ENCODE measurements at places on chromosomes 1 and 21.

DNA sequence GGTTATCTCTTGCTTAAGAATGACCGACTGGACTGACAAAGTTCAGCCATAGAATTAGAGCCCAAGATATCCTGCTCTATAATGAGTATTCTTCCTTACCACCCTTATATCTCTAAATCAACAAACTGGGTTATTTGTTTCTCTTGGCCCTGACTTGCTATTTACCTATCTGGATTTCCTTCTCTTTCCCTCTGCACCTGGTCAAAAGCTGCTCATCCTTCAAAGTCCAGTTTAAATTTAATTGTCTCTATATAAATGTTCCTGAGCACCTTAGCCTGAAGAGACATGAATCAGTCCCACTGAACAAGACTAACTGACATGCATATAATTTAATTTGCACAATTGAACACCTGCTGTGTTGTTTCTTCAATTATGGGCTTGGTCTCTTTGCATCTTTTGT lies 127.1 kb upstream of the KCNJ15 start:
- DNase-seq: no peak

DNA sequence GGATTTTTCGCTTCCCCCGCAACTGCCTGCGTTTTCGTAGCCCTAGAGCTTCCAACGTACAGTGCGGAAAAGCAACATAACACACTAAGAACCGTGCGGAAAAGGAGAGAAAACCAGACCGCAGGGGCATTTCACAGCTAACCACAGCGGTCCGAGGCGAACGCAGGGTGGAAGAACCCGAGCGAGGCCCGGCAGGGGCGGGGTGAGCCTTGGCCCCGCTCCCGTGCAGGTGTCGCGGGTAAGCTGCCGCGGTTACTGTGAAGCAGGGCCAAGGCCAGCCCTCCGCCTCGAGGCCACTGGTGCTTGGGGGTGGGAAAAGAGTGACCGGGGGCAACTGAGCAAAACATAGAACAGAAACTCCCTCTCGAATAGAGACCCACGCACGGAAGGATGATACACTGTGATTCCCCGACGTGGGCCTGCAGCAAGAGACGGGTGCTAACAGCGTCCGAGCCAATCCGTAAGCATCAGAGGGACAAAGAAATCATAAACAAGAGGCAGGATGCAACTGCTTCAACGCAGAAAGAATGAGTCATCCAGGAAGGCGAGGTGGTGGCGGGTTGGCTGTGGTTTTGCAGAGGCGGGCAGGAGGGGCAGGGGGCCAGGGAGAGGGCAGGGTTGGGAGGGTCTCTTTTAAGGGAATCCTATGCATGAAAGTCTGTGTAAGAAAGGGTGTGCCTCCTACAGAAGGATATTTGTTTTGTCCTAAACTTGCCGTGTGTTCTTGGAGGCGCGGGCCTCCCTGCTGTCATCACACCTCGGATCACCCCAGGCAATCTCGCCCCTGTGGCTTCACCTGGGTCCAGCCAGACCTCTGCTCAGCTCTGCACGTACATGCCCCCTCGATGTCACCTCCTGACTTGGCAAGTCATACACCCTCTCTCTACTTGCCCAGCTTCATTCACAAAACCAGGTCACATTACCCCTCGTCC lies 7.3 kb downstream of the GNG4 start:
- DNase-seq: peak; percentile 32

- DNase-seq: no peak
Measured at GRCh38 chr1:61523893-61524605, 200.9 kb downstream of the TM2D1 start.

DNA sequence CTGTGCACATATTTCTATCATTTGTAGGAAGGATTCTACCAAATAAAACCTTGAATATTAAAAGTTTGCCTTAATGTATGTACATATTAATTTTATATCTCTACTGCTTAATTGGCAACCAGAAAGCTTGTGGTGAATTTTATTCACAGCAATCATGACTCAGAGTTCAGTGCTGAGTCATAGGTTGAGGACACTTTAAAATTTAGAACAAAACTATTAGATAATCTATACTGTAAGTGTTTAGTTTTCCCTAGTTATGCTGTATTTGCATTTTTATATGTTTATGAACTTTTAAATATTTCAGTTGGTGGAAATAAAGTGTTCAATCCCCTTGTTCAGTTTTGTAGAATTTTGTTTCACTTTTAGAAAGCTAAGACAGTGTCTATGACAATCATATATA lies 841.5 kb downstream of the KCNT2 start:
- DNase-seq: no peak

- DNase-seq: no peak
Measured at GRCh38 chr1:7378346-7379130, 392.6 kb upstream of the VAMP3 start.

GRCh38 chr1:64136752-64137411 lies 66.5 kb upstream of the UBE2U start:
- peak; percentile 46 for DNase-seq

GRCh38 chr1:232486454-232487207 lies 143.3 kb downstream of the SIPA1L2 start:
- DNase-seq: no peak

GRCh38 chr1:154760469-154760933 lies 109.6 kb downstream of the KCNN3 start:
- DNase-seq: peak; percentile 82

- no peak for DNase-seq
Measured at GRCh38 chr1:70990469-70991253, 57.0 kb downstream of the PTGER3 start.

GRCh38 chr1:163744301-163744887 lies 422.6 kb downstream of the NUF2 start:
- no peak for DNase-seq

DNA sequence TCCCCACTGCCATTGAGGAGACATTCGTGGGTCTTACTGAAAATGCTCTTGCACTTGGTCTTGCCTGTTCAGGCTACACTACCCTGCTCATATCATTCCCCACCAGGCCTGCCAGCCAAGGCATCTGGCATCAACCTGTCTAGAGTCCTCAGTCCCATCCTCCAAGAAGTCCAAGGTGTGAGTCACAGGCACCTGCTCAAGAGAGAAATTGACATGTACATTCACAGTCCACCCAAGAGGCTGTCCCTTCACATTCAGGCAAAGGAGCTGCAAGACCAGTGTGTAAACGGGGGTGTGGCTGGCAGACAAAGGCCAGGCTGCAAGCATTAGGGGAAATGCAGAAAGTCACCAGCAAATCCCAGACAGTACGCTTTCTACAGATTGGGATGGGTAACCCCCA lies 13.1 kb upstream of the PLA2G2C start:
- no peak for DNase-seq

DNA sequence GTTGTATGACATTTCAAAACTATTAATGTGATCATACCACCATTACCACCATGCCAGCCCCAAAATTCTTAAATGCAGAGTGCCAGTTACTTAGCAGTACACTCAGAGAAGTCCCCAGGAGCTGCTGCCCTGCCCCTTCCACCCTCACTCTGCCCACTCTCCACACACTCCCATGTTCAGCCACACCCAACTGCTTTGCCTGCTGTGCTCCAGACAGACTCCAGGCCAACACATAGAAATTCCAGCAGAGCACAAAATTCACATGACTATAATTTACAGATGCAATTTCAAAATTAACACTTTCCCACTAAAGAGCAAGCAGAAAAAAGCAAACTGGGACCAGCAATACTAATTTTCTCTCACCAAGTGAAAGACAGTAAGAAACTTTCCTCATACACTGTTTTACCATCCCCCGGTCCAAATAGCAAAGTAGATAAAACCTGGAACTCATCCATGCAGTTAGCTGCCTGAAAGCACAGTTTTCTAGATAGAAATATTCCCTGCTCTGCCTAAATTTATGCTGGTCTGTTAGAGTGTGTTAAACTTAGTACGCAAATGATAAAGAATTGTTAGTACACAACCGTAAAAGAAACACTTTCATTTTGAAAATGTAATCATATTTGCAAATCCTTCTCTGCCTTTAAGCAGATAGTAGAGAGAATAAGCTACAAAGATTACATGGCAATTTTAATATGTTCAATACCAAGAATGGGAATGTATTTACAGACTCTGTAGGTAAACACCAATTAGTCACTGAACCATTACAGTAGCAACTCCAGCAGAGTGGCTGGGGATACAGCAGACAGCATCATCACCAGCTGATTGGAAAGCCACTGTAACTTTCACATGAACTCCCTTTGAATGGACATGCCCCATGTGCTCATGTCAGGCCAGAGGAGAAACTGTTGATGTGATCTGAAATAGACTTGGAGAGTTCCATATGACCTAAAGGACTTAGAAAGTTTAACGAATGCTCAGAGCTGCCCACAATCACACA lies 176.5 kb downstream of the VAV3 start:
- DNase-seq: no peak
